Mesenchymal stem cell (in vitro differentiated cells and primary cell): ENCODE measurements at places on chromosomes 6 and 20.

- no peaks in the 10 kb centered on the region for H3K36me3 ChIP-seq
- no peaks in the 10 kb centered on the region for H3K27me3 ChIP-seq
- H3K27ac ChIP-seq, result no peak overlapping the region
- no peak for DNase-seq
- peaks cover 5% of the 10 kb centered on the region for H3K4me1 ChIP-seq
These were observed 215.0 kb upstream of the SGK1 start for GRCh38 chr6:134532694-134533624.

- no peak overlapping the region for H3K27ac ChIP-seq
- no peak overlapping the region for H3K4me3 ChIP-seq
- peaks cover 31% of the 10 kb centered on the region for H3K4me1 ChIP-seq
- no peaks in the 10 kb centered on the region for H3K36me3 ChIP-seq
- H3K27me3 ChIP-seq, result peaks cover 51% of the 10 kb centered on the region
These were observed 93.6 kb downstream of the NCR2 start for GRCh38 chr6:41428996-41429421.

GRCh38 chr6:1759870-1760269 lies 150.2 kb downstream of the FOXC1 start:
- no peaks in the 10 kb centered on the region for H3K36me3 ChIP-seq
- no peak overlapping the region for H3K4me3 ChIP-seq
- no peak overlapping the region for H3K27ac ChIP-seq
- peaks cover 2% of the 10 kb centered on the region for H3K4me1 ChIP-seq
- DNase-seq, result no peak

GRCh38 chr6:102759415-102759814 lies 1365.9 kb downstream of the GRIK2 start:
- H3K4me1 ChIP-seq, result no peaks in the 10 kb centered on the region
- DNase-seq, result no peak
- H3K27me3 ChIP-seq, result no peaks in the 10 kb centered on the region
- no peak overlapping the region for H3K4me3 ChIP-seq
- H3K36me3 ChIP-seq, result no peaks in the 10 kb centered on the region

DNA sequence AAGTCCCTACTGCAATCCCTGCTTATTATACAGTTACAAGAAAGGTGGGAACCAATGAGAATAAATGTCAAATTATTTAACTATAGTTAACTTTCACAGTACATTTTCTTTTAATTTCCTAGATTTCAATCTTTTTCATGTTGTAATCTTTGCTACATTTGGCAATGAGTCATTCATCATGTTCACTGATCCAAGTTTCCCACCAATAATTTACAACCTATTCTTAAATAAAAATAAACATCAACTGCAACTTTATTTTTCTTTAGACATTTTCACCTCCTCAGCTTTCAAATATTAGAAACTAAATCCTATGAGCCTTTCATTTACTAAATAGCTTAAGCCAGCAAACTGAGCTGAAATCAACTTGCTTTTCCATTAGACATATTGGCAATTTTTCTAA lies 541.3 kb upstream of the BTBD3 start:
- H3K4me3 ChIP-seq, result no peak overlapping the region
- H3K27ac ChIP-seq, result no peak overlapping the region
- H3K27me3 ChIP-seq, result peaks cover 8% of the 10 kb centered on the region

DNA sequence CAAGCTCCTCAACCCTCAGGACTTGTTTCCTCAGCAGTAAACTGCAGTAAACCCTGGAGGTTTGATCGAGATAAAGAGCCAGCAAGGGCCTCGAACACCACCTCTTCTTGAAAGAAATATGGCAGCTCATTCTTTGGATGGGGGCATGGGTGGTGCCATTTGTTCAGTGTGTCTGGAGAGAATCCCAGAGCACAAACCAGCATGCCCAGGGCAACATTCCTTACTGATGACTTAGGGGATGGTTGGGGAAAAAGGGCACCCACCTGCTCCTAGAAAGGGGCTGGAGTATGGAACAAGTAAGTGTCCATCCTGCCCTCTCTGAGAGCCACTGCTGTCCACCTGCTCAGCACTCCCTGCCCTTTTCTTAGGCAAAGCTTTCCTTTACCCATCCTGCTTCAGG lies 31.3 kb upstream of the ZFAND3 start:
- no peaks in the 10 kb centered on the region for H3K36me3 ChIP-seq
- no peak overlapping the region for H3K27ac ChIP-seq
- no peak for DNase-seq
- peaks cover 29% of the 10 kb centered on the region for H3K4me1 ChIP-seq
- no peaks in the 10 kb centered on the region for H3K27me3 ChIP-seq
- H3K4me3 ChIP-seq, result no peak overlapping the region

GRCh38 chr20:36183155-36183944 lies 28.8 kb downstream of the EPB41L1 start:
- H3K27me3 ChIP-seq, result no peaks in the 10 kb centered on the region
- DNase-seq, result no peak
- H3K4me3 ChIP-seq, result no peak overlapping the region
- peaks cover 66% of the 10 kb centered on the region for H3K36me3 ChIP-seq
- no peak overlapping the region for H3K27ac ChIP-seq

DNA sequence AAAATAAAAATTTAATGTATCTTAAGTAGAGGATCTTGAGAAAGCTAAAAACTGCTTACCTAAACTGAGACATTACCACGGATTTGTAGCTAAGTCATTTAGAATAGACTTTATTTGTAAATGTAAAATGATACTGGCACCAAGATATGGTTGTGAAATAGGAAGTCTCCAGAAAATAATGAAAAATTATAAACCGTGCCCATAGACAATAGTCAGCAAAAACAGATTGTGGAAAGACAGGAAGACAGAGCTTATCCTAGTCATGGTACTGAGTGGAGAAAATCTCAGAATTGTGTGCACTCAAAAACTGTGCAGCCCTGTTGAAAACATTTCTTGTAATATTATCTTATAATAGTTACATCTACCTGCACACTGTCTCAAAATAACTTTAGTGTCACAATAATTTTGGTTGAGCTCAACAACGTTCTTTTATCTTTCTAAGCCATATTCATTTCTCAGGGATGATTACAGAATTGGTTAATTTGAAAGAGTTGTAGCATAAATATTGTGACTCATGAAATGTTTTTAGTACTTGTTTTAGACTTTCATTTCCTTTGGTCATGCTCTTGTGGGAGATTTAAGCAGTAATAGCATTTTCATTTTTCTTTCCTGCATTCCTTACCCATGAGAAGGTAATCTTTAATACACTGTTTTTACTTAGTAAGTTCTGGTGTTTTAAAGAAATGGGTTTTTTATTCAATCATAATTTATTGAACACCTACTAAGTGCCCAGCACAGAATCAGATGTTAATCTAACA lies 174.5 kb downstream of the SOX4 start:
- peak; percentile 72 for DNase-seq
- no peaks in the 10 kb centered on the region for H3K27me3 ChIP-seq
- H3K4me3 ChIP-seq, result no peak overlapping the region
- peak overlapping the region; percentile 47 for H3K27ac ChIP-seq
- no peaks in the 10 kb centered on the region for H3K36me3 ChIP-seq

- no peaks in the 10 kb centered on the region for H3K36me3 ChIP-seq
- H3K27me3 ChIP-seq, result peaks cover 16% of the 10 kb centered on the region
- peaks cover 22% of the 10 kb centered on the region for H3K4me1 ChIP-seq
- no peak overlapping the region for H3K27ac ChIP-seq
- no peak overlapping the region for H3K4me3 ChIP-seq
These were observed 5.0 kb downstream of the TMEM239 start for GRCh38 chr20:2820896-2821869.

GRCh38 chr6:157151029-157151428 lies 172.3 kb downstream of the TMEM242 start:
- peaks cover 18% of the 10 kb centered on the region for H3K4me1 ChIP-seq
- H3K27ac ChIP-seq, result no peak overlapping the region
- no peak for DNase-seq
- no peaks in the 10 kb centered on the region for H3K27me3 ChIP-seq
- H3K4me3 ChIP-seq, result no peak overlapping the region

DNA sequence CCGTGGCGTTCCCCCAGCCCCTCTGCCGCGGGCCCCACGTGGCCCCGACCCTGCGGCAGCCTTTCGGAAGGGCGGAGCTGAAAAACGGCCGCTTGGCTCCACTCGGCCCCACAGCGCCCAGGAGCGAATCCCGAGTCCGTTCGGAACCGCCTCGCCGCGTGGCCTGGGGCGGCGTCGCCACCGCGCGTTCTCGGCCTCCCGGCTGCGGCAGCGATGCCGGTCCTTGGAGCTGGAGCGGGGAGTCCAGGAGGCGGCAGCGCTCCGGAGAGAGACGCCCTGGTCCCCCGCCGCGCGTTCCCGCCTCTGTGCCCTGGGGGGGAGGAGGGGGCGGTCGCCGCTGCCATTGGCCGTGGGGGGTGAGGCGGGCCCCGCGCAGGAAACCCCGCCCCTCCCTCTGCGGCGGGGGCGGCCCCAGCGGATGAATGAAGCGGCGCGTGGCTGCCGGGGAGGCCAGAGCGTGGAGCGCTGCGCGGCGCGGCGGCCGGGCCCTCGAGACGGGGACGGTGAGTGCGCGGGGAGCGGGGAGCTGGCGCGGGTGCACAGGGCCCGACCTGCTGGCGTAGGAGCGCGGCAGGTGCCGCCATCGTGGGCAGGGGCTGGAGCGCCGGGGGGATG lies at the start of gene SLCO4A1:
Gene SLCO4A1 (plus strand): TSS at position 453 of the 615 bp plus-strand sequence. CDS start 13,952 bp downstream, outside the sequence.
- H3K27me3 ChIP-seq, result no peaks in the 10 kb centered on the region
- no peak within 1 kb of the TSS for H3K27ac ChIP-seq
- H3K4me1 ChIP-seq, result peaks cover 57% of the 10 kb centered on the region

- H3K4me1 ChIP-seq, result no peaks in the 10 kb centered on the region
- DNase-seq, result no peak
- no peaks in the 10 kb centered on the region for H3K36me3 ChIP-seq
- no peak overlapping the region for H3K4me3 ChIP-seq
- no peaks in the 10 kb centered on the region for H3K27me3 ChIP-seq
- peak overlapping the region; percentile 30 for H3K27ac ChIP-seq
These were observed 65.0 kb downstream of the EPM2A start for GRCh38 chr6:145670311-145670710.

GRCh38 chr6:81876971-81877370 lies 124.5 kb upstream of the TENT5A start:
- H3K27me3 ChIP-seq, result no peaks in the 10 kb centered on the region
- H3K27ac ChIP-seq, result no peak overlapping the region
- no peaks in the 10 kb centered on the region for H3K36me3 ChIP-seq
- no peaks in the 10 kb centered on the region for H3K4me1 ChIP-seq

DNA sequence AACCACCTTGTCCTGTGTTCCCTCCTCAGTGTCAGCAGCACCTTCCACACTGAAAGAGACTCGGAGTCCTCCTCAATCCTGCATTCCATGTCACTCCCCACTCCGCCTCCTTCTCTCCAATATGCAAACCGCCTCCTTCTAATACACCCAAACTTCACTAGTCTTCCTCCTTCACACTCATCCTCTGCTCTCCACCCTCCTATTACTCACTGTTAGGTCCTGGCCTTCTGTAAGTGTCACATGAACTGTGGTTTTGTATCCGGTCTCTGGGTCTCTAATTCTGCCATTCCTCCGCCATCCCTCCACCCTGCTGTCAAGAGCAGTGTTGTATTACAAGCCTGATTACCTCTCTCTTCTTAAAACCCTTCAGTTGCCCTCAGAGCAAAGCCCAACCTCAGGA lies 200.5 kb upstream of the CDYL start:
- no peaks in the 10 kb centered on the region for H3K36me3 ChIP-seq
- peak; percentile 54 for DNase-seq
- no peak overlapping the region for H3K4me3 ChIP-seq
- H3K27me3 ChIP-seq, result no peaks in the 10 kb centered on the region
- H3K4me1 ChIP-seq, result no peaks in the 10 kb centered on the region
